ENCODE measurements at places on chromosomes 5 and 9.
A peak's percentile ranks its signal among the peaks of the same experiment; 100 is the strongest.

DNA sequence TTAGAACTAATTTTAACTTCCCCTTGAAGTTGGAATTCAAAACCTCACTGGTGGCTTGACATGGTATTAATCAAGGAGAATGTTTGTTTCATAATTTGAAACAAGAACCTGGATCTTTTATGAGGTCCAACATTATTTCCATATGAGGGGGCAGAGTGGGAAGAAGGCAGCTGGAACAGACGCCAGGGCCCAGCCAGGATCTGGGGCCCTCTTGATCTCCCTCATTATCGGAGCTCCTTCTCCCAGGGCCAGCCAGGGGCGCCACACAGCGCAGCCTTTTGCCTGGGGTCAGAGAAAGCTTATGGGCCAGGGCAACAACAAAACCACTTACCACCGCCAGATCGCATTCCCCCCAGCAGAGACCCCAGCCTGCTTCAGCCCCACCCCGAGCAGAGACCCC lies 27.1 kb upstream of the NKD2 start:
- peaks cover 32% of the 10 kb centered on the region for H3K27me3 ChIP-seq
- DNase-seq: no peak
- peaks cover 4% of the 10 kb centered on the region for H3K4me1 ChIP-seq
- H3K36me3 ChIP-seq: peaks cover 9% of the 10 kb centered on the region
- H3K27ac ChIP-seq: no peak overlapping the region

- peaks cover 13% of the 10 kb centered on the region for H3K27me3 ChIP-seq
- H3K4me1 ChIP-seq: no peaks in the 10 kb centered on the region
- no peak for DNase-seq
Measured at GRCh38 chr9:129649726-129650679, 8.1 kb upstream of the ASB6 start.

DNA sequence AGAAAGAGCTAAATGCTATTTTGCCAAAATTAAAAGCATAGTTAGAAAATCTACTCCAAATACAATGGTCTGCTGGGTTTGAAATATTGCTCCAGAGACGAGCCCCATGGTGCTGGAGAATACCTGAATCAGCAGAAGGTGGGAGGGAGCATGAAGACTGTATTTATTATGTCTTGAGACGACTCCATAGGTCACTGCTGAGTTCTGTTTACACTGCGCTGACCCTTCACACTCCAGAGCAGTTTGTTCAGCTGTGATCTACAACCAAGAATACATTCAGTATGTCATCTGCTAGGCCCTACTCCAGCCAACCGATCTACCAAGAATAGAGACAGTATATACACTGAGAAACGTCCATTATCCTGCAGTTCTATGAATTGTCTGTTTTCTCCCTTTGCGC lies 150.5 kb downstream of the TLE1 start:
- H3K27ac ChIP-seq: no peak overlapping the region
- H3K4me1 ChIP-seq: no peaks in the 10 kb centered on the region
- H3K27me3 ChIP-seq: no peaks in the 10 kb centered on the region
- DNase-seq: no peak
- no peaks in the 10 kb centered on the region for H3K36me3 ChIP-seq

DNA sequence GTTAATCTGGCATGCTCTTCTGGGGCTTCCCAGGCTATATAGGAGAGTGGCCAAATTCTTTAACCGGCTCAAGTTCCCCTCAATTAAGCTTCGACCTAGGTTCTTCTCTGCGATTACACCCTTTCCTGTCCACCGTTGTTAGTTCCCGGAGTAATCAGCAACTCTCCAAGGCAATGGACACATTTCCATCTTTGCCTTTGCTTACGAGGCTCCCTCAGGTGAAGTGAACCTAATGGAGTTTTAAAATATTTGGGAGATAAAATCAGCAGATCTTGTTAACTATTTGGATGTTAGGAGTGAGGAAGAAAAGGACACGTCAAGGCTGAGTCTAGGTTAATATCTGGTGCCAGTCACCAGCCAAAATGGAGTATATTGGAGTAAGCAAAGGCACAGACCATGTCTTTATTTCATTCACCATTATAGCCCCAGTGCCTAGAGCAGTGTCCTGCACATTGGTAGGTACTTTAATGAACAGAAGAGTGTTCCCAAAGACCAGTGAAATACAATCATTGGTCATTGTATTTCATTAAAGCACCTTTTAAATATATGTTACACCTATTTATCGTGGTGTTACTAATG lies 515 bp downstream of the UTP15 start:
- H3K27me3 ChIP-seq: no peaks in the 10 kb centered on the region
- peak overlapping the region; percentile 97 for H3K27ac ChIP-seq
- H3K4me1 ChIP-seq: peaks cover 20% of the 10 kb centered on the region
- peak overlapping the region; percentile 92 for H3K4me3 ChIP-seq

- H3K27ac ChIP-seq: no peak overlapping the region
- peaks cover 2% of the 10 kb centered on the region for H3K36me3 ChIP-seq
- peaks cover 6% of the 10 kb centered on the region for H3K4me1 ChIP-seq
- peak overlapping the region; percentile 7 for H3K4me3 ChIP-seq
- no peak for DNase-seq
- no peaks in the 10 kb centered on the region for H3K27me3 ChIP-seq
Measured at GRCh38 chr9:21144603-21145002, 3.0 kb upstream of the IFNW1 start.

GRCh38 chr9:15915711-15916110 lies 362.9 kb downstream of the CCDC171 start:
- DNase-seq: no peak
- H3K27me3 ChIP-seq: no peaks in the 10 kb centered on the region
- H3K27ac ChIP-seq: no peak overlapping the region
- no peaks in the 10 kb centered on the region for H3K36me3 ChIP-seq
- no peak overlapping the region for H3K4me3 ChIP-seq
- H3K4me1 ChIP-seq: no peaks in the 10 kb centered on the region

DNA sequence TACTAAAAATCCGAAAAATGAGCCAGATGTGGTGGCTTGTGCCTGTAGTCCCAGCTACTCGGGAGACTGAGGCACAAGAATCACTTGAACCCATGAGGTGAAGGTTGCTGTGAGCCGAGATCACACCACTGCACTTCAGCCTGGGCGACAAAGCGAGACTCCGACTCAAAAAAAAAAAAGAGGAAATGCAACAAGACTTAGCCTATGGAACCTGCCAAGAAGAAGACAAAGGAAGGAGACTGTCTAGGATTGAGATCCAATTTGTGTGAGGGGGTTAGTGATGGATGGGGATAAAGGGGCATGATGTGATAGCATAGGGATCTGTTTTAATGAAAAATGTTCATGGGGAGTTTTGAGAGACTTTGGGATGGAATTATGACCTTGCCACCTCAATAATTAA lies 72.9 kb downstream of the RAB24 start:
- no peak overlapping the region for H3K27ac ChIP-seq
- peaks cover 16% of the 10 kb centered on the region for H3K4me1 ChIP-seq
- no peak overlapping the region for H3K4me3 ChIP-seq
- peaks cover 16% of the 10 kb centered on the region for H3K36me3 ChIP-seq
- no peak for DNase-seq

DNA sequence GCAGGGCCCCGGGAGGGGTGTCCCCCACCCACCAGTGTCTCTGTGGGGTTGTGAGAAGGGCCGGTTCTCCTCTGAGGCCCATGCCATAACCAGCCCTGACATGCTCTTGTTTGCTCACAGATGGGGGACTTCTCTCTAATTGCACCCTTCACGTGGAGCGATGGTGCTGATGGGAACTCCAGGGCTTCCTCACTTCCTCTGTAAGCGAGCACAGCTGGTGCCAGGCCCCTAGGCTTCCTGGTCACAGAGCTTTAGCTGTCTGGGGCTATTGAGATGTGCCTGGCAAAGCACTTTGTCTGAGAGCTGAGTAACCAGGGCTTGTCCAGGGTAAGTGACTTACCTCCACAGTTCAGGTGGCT lies 36.4 kb downstream of the PHF2 start:
- peaks cover 15% of the 10 kb centered on the region for H3K4me1 ChIP-seq
- H3K36me3 ChIP-seq: peaks cover 21% of the 10 kb centered on the region

GRCh38 chr5:59367791-59368394 lies 525.6 kb downstream of the PDE4D start:
- H3K4me3 ChIP-seq: no peak overlapping the region
- no peaks in the 10 kb centered on the region for H3K36me3 ChIP-seq
- peaks cover 3% of the 10 kb centered on the region for H3K27me3 ChIP-seq
- peaks cover 6% of the 10 kb centered on the region for H3K4me1 ChIP-seq

DNA sequence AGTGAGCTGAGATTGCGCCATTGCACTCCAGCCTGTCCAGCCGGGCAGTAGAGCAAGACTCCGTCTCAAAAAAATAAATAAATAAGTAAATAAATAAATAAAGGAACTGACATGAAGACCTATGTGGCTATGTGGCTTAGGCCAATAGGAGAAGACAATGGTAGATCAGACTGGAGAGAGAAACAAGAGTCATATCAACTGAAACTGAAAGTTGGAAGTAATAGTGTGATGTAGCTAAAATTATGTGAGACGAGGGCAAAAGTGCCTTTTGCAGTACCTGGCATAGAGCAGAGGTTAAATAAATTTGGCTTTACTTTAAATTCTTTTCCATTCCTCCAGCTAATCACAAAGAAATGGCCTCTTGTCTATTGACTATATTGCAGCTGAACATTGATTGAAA lies 7.3 kb downstream of the FBP2 start:
- no peak for DNase-seq
- H3K27me3 ChIP-seq: peaks cover 7% of the 10 kb centered on the region
- H3K27ac ChIP-seq: no peak overlapping the region
- H3K4me3 ChIP-seq: no peak overlapping the region
- H3K4me1 ChIP-seq: peaks cover 6% of the 10 kb centered on the region

Measured in memory B cell (primary cell).